Liver (tissue), 10 donors: ENCODE measurements at places on chromosomes 11 and 22. TPM values are rescaled to one million over a fixed set of nuclear protein-coding genes. Genes with fewer than 3 reads are reported as not detected.

CDC42BPG gene
- total RNA-seq = 1.2 TPM

LARGE1 gene
- 4.7 TPM for total RNA-seq

RAB38 gene
- 0.59 TPM for total RNA-seq

PGR gene
- not detected for total RNA-seq

OR5T2 gene
- total RNA-seq = not detected

PICALM gene
- total RNA-seq = 317 TPM

GLB1L3 gene
- total RNA-seq = 0.08 TPM

INPP5J gene
- 0.14 TPM for total RNA-seq

SYT7 gene
- 2.1 TPM for total RNA-seq

OR52I2 gene
- under 0.01 TPM for total RNA-seq

OR8K1 gene
- total RNA-seq = not detected

SYCE3 gene
- 2.2 TPM for total RNA-seq

DNA sequence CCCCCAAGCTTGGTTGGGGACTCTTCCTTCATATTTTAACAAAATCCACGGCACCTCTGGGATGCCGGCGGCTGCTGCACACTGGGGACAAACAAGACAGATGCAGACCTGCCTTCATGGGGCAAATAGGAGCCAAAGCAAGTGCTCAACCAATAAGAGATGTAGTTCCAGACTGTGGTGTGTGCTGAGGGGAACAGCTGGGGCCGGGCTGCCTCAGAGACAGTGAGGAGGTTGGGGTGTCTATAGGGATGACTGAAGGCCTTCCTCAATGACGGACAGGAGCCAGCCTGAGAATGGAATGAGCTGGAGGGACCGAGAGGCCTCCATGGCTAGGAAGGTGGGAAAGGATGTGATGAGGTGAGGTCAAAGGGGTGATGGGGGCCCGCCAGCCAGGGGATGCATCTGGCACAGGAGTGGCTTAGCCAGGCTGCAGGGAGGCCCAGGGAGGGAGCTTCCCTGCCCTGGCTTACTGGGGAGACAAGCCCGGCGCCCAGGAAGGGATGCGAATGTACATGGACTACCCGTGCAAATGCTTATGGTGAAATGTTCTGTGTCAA is 10.3 kb upstream of the CTSD start:
- DNase-seq = no peak

GRCh38 chr11:47148903-47149531 is 27.7 kb downstream of the ARFGAP2 start:
- no peak for DNase-seq

GRCh38 chr11:94820480-94820879 is 52.3 kb downstream of the AMOTL1 start:
- DNase-seq = no peak

DNA sequence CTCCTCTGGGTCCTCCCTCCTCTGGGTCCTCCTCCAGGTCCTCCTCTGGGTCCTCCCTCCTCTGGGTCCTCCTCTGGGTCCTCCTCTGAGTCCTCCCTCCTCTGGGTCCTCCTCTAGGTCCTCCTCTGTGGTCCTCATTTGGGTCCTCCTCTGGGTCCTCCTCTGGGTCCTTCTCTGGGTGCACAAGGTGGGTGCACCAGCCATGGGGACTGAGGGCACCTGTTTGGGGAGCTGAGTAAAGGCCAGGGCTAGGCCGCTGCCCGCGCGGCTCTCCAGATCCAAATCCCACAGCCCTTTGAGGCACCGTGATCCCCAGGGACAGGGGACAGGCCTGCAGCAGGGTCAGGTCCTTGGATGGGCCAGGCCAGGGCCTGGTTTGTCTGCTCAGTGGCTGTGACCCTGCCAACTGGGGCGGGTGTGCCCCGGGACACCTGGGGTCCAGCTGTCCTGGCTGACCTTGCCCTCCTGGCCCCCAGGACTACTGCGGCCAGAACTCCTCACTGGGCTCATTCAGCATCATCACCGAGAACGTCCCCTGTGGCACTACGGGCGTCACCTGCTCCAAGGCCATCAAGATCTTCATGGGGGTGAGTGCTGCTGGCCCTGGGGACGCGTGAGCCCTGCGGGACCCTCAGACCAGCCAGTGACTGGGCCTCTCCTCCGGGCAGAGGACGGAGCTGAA is 12.7 kb downstream of the MUC2 start:
- no peak for DNase-seq

- DNase-seq = no peak
Observed at GRCh38 chr11:130431801-130432200, 3.4 kb upstream of the ADAMTS8 start.

DNA sequence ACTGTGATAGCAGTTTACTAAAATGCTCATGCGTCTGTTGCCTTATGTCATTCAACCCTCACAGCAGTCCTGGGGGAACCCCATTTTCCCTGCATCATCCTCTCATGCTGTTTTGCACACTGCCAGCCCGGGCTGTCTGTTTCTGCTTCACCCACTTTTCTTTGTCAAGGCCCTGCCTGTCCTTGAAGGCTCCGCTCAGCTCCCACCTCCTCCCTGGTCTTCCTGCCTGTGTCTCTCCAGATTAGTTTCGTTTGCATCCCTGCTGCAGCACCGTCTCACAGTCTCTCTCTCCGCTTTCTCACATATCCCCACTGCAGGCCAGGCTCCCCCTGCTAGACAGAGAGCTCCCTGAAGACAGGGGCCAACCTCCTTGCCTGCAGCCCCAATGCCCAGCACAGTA is 29.9 kb downstream of the SERPINH1 start:
- DNase-seq = no peak

GRCh38 chr11:34405079-34405858 is 33.5 kb upstream of the CAT start:
- no peak for DNase-seq

DNA sequence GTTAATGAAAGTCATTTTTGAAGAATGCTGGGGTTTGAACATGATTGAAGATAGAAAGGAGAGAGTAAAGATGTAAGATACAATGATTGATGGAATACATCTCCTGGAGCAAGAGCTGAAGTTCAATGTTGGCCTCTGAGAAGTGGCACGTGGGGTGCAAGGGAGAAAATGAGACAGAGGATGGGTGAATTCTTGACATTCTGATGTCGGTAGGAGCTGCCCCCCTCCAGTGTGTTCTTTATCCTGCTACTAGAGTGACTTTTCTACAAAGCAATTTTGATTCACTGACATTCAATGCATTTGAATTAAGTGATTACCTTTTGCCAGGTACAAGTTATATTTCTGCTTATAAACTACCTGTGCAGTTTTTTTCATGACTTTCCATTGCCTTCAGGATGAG is 159.0 kb upstream of the MTMR2 start:
- DNase-seq = no peak

GRCh38 chr11:43735961-43736360 is 55.4 kb downstream of the HSD17B12 start:
- DNase-seq = no peak

GRCh38 chr11:79421820-79422219 is 19.0 kb downstream of the TENM4 start:
- no peak for DNase-seq

- no peak for DNase-seq
Observed at GRCh38 chr11:27420217-27420616, 52.4 kb downstream of the LGR4 start.

GRCh38 chr22:27381960-27382742 is 419.4 kb downstream of the MN1 start:
- DNase-seq = no peak

GRCh38 chr11:18707811-18708340 is 9.3 kb downstream of the TMEM86A start:
- DNase-seq = no peak

GRCh38 chr22:24145446-24146193 is 35.7 kb upstream of the SUSD2 start:
- DNase-seq = no peak

DNA sequence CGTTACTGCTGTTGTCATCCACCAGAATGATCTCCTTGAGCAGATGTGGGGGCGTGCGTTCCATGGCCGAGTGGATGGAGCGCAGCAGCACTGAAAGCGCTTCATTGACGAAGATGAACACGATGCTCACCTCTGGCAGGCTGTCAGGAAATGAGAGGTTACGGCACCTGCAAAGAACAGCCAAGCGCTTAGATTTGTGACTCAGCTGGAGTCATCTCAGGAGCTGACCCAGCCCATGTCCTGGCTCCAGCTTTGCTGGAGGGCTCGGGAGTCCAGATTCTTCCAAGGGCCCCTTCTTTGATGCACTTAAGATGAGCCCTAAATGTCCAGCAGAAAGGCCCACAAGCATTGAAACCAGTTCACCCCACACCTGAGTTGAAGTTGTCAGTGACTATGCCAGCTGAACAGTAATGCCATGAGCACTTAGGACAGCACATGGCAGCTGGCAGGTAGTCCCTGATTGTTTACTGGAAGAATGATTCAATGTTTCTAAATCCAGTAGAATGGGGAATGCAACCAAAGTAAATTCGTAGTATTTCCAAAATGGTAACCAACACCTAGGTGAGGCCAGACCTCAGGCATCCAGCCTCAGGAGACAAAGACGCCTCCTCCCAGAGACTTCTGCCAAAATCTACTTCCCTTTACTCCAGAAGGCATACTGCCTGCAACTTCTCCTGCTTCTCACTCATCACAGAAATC is 79.7 kb upstream of the CSNK2A3 start:
- DNase-seq = no peak

GRCh38 chr11:65576232-65576866 is 496 bp downstream of the EHBP1L1 start:
- no peak for DNase-seq

DNA sequence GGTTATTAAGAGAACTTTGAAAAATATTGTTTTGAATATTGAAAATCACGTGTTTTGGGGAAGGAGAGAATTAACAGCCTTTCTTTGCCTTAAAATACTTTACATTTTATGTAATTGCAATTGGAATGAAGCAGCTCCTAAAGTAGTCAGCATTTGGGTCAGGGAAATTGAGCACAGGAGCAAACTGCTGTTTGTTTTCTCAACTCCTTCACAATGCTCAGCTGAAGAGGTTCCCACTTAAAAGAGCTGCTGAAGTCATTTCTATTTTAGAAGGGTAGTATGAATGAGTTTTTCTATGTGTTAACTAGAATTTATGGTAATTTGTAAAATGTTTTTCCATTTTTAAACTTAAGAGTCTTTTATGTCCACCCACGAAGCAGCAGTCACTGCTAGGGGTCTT is 8.1 kb upstream of the UCP2 start:
- DNase-seq = no peak

DNA sequence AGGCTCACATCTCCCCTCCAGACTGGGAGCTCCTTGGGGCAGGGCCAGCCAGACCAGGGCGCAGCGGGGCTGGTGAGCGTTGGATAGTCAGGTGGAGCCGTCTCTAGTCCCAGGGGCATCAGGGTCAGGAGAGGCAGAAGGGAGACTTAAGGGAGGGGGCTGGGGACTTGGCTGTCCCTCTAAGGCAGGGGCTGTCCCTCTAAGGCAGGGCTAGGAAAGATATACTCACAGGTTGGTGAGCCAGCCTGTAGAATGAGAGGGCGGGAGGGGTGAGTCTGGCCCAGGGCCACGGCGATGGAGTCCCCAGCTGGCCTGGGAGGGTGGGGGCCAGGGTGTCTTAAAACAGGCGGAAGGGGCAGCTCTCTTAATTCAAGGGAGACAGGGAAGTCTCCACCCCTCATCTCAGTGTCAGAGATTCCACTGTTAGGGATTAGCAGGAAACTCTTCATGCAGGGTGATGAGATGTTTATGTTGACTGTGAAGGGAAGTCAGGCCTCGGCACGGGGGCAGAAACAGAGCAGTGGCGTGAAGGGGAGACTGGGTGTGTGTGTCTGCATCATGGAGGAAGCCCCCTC is 11.3 kb downstream of the P2RY2 start:
- DNase-seq = no peak

DNA sequence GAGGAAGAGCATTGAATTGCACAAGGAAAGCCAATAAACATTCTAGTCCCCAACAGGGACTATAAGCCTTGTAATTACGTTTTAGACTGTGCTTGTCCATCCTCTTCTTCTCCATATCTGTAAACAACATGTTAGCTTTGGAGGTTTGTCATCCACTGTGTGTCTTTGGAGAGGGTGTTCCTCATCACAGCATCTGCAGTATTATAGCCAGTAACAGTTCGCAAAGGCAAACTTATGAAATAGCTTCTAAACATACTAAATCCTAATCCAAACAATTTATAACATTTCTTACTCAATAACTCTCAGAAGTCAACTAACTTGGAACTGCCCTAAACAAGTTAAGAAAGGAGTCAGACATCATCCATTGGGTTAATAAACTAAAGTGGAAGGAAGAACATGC is 10.3 kb upstream of the BDNF start:
- DNase-seq = no peak

GRCh38 chr11:57485217-57485990 is 25.1 kb downstream of the RTN4RL2 start:
- DNase-seq = no peak

- DNase-seq = no peak
Observed at GRCh38 chr11:121648306-121648705, 195.5 kb upstream of the SORL1-AS1 start.

- no peak for DNase-seq
Observed at GRCh38 chr11:109140857-109141515, 281.0 kb upstream of the C11orf87 start.

DNA sequence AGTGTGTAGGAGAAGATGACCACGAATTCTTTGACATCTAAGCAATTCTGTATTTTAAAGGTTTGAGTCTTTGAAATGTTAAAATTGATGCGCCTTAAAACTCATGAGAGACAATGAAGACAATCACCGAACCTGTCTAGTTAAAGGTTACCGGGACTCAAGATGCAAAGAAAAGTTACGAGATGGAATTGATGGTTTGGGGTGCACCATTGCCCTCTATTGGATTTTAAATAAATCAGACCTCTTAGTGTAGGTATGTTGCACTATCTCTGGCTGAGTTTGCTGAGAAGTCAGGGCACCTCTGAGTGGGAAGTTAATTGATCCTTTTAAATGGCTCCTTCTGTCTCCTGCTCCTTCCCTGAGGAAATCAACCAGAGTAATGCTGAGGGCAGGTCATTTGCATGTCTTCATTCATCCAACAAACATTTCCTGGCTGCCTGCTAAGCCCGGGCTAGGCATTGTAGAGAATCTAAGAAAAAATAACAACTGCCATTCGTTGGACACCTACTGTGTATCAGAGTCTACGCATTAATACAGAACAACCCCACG is 19.4 kb upstream of the TMA7B start:
- DNase-seq = no peak

GRCh38 chr11:67610302-67610868 is 3.6 kb downstream of the NDUFV1 start:
- no peak for DNase-seq

- no peak for DNase-seq
Observed at GRCh38 chr11:72871119-72871518, 56.9 kb downstream of the ATG16L2 start.

DNA sequence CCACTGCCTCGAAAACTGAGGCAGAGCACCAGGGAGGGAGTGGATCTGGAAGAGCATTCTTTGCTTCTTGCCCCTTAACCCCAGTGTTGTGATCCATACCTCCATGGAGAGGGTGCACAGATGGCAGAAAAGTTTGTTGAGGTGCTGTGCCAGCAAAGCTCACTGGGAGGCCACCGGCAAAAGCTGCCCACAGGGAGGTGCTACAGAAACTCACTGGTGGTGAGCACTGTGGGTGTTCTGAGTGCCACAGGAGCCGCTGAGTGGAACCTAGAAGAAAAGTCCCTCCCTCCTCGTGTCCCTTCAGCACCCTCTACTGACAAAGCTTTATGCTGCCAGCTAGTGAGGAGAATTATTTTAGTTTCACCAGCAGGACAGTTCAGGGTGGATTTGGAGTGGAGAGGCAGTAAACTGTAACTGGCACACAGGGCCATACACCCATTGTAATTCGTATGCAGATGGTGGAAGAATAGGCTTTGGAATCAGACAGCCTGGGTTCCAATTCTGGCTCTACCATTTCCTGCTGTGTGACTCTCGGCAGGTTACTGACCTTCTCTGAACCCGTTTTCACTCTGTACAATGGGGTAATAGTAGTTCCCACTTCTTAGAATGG is 84.6 kb downstream of the SWAP70 start:
- DNase-seq = no peak
